Stimulated activated CD4-positive, alpha-beta T cell treated with anti-CD3 and anti-CD28 coated beads, Interleukin-1b, Interleukin-23, amount 100 ng/mL, for 24 hours (primary cell): ENCODE measurements at places on chromosomes 1 and 21.

DNA sequence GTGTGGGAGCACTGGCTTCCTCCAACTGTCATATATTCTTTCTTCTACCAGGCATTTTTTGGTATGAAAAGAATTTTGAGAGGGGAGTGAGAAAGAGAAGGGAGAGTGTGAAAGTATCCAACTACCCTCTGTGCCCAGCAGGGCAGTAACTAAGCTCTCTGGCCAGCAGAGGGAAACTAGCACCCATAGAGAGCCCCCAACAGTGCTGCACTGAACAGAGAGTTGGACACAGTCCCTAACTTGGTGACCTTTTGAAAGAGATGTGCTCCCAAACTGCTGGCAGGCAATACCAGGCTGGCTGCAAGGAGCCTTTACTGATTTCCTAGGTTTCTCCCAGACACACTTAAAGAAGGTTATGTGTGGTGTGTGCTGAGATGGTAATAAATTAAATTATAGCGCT is 118.8 kb upstream of the PBX1 start:
- DNase-seq = no peak

- no peak for DNase-seq
Observed at GRCh38 chr1:220717800-220718640, 27.9 kb downstream of the C1orf115 start.

DNA sequence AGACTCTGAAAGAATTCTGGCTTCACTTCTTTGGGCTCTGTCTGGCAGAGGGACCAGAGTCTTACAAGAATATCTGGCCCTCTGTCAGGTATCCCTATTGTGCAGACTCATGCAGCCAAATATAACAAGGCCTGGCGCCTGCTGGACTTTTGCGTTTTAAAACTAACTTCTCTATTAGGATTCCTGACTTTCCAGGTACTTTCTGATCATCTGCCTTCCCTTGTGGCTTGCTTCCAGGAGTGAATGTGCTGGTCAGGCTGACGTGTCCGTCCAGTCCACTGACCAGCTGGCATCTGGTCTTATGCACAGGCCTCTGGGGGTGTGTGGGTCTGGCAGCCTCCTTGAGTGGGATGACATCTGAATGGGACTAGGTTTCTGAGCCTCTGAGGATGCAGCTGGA is 8.6 kb upstream of the RAB29 start:
- no peak for DNase-seq

GRCh38 chr1:152683846-152684245 is 2.1 kb upstream of the LCE2B start:
- DNase-seq = no peak

DNA sequence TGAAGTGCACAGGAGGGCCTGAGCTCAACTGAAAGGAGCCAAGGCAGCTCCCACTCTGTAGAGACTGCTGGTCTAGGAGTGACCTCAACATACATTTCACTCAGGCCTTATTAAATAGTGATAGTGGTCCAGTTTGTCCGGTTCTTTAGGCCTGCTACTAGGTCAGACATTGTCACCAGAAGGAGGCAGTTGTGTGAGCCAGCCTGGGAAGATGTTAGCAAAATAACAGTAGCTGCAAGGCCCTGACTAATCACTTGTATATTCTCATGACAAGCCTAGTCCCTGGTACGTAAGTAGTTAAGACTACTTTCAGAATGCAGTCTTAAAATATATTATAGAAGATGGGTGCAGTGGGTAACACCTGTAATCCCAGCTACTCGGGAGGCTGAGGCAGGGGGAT is 264.0 kb upstream of the CAMK1G start:
- DNase-seq = no peak

DNA sequence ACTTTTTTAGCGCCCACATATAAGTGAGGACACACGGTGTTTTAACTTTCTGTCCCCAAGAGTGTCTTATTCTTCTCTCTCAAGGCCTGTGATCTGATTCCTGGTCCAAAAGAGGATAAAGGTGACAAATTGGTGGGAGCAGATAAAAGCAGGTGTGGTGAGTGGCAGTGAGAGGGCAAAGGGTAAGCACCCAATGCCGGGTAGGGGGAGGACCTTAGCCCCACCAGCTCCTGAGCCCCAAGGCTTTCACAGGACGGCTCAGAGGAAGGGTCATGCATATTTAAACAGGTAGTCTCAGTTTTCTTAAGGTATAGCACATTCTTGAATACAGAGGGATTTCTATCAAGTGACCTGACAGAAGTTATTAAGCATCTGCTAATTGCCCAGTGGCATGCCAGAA is 19.6 kb downstream of the LBR start:
- no peak for DNase-seq

- no peak for DNase-seq
Observed at GRCh38 chr1:93798291-93798690, 80.7 kb downstream of the DNTTIP2 start.

DNA sequence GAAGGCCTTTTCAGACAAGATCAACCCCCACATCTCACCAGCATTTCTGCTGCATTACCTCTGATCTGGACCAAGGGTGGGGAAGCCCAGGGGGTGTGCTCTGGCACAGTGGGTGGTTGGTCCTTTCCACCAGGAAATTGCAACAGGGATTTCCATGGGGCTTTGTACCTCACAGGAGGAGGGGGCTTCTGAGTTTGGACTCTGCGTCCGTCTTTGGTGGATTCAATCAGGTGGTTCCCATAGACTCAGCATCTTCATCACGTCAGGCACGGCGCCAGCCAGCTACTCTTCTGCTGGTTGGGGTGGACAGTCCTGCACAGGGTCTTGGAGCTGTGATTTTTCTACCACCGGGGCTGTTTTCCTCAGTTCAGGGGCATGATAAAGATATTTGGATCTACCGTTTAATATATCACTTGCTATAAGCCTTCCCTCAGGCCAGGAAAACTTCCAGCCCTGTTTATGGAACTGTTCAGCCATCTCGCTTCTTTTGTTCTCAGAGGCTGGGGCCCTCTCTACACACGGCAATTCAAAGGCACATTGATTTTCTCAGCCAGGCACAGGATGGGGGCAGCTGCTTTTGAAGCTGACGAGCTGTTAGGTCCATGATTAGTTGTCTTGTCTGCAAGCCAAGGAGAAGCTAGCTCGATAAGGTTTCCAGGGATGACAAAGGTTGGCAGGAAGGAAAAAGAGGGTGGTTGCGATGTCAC is 467.3 kb downstream of the CAMTA1 start:
- no peak for DNase-seq

- no peak for DNase-seq
Observed at GRCh38 chr1:118479351-118479750, 294.3 kb upstream of the SPAG17 start.

DNA sequence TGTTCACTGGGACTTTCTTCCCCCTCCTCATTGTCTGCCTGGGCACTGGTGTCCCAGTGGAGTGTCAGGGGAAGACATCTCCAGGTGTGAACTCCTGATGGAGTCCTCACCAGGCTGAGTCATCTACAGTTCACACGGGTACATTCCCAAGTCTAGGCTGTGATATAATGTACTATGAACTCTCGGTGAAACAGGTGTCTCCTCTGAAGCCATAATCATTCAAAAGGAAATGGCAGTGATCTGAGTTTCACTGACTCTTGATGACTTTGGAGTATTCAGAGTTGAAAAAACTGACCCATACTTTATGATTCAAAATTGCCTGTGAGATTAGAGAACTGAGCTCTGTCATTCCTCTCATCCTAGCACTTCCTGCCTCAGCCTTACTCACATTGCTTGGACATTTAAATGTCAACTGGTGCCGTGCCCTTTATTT is 9.1 kb downstream of the LAMC2 start:
- no peak for DNase-seq

GRCh38 chr1:36784147-36784859 is 250.0 kb downstream of the GRIK3 start:
- DNase-seq = no peak

GRCh38 chr1:153057375-153057774 is at the start of gene SPRR2A:
TSS of gene SPRR2A (minus strand) at chr1:153057512. CDS start at chr1:153056735, 777 bp downstream.
- DNase-seq = no peak

DNA sequence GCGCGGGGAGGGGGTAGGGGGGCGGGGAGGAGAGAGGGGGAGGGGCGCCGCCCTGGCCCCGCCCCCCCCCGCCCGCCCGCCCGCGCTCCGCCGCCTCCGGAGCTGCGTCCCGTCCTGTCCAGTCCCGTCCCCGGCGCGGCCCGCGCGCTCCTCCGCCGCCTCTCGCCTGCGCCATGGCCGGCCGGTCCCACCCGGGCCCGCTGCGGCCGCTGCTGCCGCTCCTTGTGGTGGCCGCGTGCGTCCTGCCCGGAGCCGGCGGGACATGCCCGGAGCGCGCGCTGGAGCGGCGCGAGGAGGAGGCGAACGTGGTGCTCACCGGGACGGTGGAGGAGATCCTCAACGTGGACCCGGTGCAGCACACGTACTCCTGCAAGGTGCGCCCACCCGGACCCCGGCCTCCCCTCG is at the start of gene AGRN:
AGRN (plus strand) TSS at position 121 of the 405 bp plus-strand sequence; CDS start at position 174, 53 bp downstream.
- DNase-seq = no peak
